ENCODE measurements at places on chromosomes 12 and 14.
A peak's percentile ranks its signal among the peaks of the same experiment; 100 is the strongest.

DNA sequence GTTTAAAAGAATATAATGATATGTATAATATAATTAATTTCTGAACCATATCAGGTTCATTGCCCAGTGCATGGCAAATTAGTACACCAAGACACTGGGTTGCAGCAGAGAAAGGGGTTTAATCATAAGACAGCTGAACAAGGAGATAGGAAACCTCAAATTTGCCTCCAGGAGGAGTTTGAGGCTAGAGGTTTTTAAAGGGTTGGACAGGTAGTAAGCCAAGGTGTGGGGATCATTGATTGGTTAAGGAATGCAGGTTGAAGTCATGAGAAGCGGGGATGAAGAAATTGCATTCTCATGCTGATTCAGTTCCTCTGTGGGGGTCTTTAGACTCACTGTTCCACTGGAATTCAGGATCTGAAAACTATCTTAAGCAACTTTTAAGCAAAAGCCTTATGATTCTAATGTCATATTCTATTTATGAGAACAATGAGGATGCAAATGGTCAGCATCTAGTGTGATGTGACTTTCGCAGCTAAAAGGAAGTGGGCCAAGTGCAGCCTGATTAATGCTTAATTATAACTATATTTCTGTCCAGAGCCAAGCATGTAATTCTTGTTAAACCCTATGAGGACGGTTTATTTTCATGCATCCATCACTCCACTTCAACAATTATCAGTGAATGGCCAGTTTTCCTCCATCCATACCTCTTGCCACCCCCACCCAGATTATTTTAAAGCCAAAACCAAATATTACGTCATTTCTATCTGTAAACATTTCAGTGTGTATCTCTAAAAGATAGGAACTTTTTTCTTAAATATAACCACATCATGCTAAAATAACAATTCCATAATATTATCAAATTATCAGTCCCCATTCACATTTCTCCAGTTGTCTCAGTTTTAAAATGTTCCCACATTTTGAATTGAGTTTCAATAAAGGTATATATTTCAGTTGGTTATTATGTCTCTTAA is 14.9 kb downstream of the RNF212B start:
- no peak for DNase-seq

DNA sequence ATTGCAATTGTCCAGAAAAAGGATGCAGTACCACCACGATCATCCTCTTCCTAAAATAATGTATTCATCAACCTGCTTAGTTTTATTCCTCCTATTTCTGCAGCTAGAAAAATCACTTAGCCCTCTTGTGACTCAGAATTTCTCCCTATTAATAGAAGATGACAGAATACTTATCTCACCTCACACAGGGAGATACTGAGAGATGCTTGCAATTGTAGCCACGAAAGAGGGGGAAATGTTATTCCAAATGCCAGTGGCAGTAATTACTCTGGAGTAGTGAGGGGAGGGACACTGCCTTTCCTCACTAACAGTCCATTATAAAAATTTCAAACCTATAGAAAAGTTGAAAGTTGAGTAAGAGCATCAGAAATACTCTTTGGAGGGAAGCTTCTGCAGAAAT is 11.8 kb upstream of the DUSP6 start:
- DNase-seq, result no peak

DNA sequence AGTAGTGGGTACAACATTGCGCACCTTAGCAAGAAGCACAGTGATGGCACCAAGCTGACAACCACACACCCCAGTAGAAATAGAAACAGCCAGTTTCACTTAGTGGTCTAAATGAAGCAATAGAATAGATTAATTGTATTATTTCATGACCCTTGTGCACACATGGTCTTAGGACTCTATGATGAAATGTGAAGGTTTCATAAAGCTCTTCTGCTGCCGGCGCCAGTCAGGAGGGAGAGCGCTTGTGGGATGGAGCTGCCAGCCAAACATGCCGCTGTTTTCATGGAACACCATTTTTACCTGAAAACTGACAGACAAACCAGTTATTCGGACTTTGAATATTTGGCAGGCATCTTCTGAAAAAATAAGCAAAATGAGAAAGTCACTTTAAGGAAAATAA is 100.0 kb downstream of the PPP2R5C start:
- no peak for DNase-seq

GRCh38 chr14:64604881-64605280 is 55.1 kb downstream of the PPP1R36 start:
- no peak for DNase-seq

DNA sequence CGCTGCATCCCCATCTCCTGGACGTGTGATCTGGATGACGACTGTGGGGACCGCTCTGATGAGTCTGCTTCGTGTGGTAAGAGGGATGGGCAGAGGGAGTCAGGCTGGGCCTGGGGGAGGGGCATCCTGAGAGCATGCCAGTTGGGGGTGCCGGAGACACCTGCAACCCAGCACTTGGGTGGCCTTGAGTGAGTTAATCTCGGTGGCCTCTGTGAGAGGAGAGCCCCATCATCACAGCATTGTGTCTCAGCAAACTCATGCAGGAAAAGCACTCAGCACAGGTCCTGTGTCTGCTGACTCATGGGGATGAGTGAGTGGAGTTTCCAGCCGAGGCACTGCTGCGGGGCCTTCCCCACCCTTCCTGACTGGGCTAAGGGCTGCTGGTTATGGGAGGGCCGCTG is 19.6 kb upstream of the LRP1-AS start:
- peak; percentile 67 for DNase-seq

- peak; percentile 74 for DNase-seq
Observed at GRCh38 chr14:75283162-75283832, 4.7 kb downstream of the FOS start.

DNA sequence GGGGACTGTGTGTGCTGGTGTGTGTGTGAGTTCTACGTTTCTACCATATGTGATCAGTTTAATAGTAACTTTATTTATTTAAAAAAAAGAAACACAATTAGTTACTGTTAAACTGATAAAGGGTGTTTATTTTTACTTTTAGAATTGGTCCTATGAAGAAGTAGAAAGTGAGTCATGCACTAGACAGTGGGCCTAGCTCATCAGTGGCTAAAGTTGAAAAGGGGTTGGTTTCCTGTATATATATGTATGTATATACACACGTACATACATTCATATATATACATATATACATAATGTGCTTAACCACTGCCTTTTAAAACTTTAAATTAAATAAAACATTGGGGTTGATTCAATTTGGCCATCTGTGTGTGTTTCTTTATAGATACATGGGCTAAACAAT is 68.8 kb upstream of the TMEM263 start:
- no peak for DNase-seq

DNA sequence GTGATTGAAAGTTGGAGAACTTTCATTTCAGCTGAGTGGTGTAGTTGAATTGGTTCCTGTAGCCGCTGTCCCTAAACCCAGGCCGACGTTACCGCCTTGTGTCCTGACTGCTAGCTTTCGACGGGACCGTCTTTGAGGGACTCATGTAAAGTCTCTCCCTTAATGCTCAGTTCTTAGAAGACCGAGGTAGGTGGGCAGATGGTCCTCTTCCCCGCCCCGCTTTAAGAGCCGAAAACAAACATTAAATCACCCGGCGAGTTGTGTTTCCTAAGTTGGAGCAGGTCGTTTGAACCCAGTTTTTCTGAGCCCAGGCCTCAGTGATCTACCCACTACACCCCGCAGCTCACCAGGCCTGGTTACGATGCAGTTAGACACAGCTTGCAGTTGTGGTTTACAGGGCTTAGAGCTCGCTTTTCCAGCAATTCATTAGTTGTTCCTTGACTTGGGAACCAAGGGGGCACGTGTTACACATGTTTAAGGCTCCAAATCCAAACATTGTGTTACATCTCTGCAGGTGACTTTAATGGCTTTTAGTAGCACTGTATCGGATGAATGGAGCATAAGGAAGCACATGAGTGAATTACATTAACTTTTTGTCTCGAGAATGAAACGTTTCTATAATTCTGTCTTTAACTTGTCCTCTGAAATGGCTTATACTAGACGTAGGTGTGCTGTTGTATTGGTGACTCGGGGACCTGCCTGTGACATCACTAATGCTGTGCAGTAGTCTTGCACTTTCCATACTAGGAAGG is 790 bp downstream of the NEDD1 start:
- peak; percentile 40 for DNase-seq

GRCh38 chr14:50926851-50927386 is 17.4 kb downstream of the PYGL start:
- no peak for DNase-seq

- DNase-seq, result peak; percentile 7
Observed at GRCh38 chr12:42539696-42540095, 49.9 kb downstream of the PRICKLE1 start.

DNA sequence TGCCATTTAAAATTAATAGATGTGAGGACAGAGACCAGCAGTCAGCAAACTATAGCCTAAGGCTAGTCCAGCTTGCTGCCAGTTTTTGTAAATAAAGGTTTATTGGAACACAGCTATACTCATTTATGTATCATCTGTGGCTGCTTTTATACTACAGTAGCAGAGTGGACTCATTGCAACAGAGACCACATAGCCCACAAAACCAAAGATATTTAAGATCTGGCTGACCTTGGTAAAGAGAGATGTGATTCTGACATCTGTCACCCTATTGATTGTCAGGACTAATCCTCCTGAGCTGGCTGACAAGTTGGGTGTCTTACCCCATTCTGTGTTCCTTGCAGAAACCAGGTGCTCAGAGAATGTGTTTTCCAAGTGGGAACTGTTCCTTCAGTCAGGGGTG is 99.9 kb downstream of the BEGAIN start:
- no peak for DNase-seq

DNA sequence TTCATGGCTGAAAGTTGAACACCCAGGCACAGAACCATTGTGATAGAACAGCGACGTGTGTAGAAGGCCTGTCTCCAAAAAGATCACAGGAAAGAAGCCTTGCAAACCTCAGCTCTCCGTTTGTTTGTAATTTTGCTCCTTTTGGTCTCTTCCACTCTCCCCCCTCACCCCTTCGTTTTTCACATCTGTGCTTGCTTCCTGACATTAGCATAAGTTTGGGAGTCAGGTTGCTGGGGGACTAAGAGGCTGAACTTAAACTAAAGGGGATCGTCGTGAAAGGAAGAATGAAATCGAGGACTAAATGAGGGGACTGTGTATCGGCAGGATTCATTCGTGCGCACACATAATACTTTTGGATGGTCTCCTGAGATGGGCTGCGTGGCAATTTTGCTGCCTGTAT is 200.6 kb downstream of the BCAT1 start:
- no peak for DNase-seq

DNA sequence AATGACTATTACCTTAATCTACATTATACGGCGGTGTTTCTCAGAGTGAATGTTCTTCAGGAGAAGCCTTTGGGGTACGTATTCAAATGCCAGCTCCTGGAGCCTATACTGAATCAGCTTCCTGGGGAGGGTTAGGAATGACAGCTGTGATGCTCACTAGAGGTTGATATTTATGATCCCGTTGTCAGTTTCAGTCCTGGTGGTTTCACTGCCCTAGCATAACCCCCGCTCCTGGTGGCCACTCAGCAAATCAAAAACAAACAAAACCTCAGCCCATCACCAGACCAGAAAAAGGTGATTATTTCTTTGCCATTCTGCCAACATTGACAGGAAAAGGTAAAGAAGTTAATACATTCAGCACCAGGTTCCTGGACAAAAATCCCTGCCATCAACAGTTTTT is 136.5 kb upstream of the CRY1 start:
- DNase-seq, result no peak

DNA sequence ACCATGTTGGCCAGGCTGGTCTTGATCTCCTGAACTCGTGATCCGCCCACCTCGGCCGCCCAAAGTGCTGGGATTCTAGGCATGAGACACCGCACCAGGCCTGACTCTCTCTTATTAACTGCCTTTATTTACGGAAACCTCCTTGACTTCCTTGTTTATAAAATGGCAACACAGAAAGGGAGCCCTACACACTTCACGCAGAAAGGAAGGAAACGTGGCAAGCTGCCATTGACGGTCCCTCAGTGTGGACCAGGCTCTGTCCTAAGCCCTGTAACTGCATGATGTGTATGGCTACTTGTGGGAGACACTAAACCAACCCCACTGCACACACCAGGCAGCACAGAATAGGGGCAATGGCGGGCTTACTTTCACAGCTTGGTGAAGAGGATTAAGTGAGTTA is 11.7 kb downstream of the CINP start:
- DNase-seq, result no peak

- DNase-seq, result no peak
Observed at GRCh38 chr14:90490720-90491050, 93.9 kb downstream of the CALM1 start.

DNA sequence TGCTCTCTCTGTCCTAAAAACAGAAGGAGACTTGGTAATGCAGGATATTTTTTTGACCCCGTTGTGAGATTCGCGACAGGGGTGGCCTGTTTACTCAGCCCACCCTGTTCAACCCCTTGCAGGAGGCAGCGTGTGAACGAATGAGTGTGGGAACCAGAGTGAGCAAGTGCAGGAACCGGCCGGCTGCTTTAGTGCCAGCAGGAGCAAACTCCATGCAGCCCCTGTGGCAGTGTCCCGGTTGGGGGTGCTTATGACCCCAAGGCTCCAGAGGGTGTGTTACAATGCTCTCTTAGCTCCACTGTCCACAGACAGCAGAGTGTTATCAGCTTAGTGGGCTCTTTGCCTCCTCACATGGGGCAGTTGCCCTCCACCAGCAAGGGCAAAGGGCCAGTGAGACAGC is 225.2 kb downstream of the ETNK1 start:
- DNase-seq, result no peak

- no peak for DNase-seq
Observed at GRCh38 chr12:41972196-41972595, 172.5 kb downstream of the GXYLT1 start.

GRCh38 chr12:87413784-87414183 is 615.4 kb downstream of the C12orf50 start:
- DNase-seq, result peak; percentile 96

GRCh38 chr12:105993766-105994555 is 144.8 kb downstream of the NUAK1 start:
- no peak for DNase-seq

- no peak for DNase-seq
Observed at GRCh38 chr12:22399464-22400180, 65.1 kb upstream of the ST8SIA1 start.

- DNase-seq, result no peak
Observed at GRCh38 chr14:69828354-69828753, 31.3 kb upstream of the SLC10A1 start.

- no peak for DNase-seq
Observed at GRCh38 chr14:71985538-71986189, 53.4 kb downstream of the RGS6 start.

GRCh38 chr14:34569750-34570149 is 30.2 kb upstream of the EAPP start:
- no peak for DNase-seq

GRCh38 chr12:46264057-46264456 is 4.8 kb downstream of the SLC38A1 start:
- DNase-seq, result peak; percentile 69

- no peak for DNase-seq
Observed at GRCh38 chr14:75329369-75329768, 50.7 kb downstream of the FOS start.

- no peak for DNase-seq
Observed at GRCh38 chr12:58296863-58297262, 355.5 kb downstream of the ATP23 start.

GRCh38 chr14:86057018-86057667 is 527.2 kb downstream of the FLRT2 start:
- peak; percentile 35 for DNase-seq

DNA sequence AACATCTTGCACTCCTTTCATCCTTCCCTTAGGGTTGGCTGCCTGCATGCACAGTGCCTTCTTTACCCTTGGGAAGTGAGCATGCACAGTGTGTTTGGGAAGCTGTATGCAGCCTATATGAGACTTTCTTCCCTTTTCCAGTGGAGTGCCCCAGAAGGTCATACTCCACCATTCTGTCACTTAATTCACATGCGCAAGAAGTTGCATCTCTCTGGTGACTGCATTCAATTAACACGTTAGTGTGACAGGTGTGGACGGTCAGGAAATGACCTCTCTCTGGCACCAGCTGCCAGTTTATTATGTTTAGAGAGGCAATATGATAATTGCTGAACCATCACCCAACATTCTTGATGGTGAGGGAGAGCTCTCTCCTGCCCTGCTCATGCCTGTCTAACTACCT is 770.0 kb downstream of the FLRT2 start:
- DNase-seq, result no peak
